ENCODE measurements at places on chromosomes 2 and 18.

DNA sequence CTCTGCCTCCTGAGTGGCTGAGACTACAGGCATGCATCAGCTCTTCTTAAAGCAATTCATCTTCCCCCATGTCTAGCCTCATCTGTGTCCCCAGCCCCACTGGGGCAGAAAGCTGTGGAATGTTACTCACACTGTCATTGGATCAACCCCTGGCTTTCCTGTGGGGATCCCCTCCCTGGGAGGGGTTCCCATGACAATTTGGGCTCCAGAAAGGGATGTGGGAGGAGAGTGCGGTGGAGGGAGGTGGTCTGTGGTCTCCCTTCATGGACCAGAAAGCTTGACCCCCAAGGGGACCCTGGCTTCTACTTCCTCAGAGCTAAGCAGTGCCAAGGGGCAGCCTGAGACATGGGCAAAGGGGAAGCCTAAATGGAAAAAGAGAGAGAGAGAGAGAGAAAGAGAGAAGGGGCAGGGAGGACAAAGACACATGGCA is 1.3 kb downstream of the NGEF start:
- DNase-seq = no peak

GRCh38 chr2:215320679-215321078 is 8.8 kb downstream of the ATIC start:
- DNase-seq = no peak

GRCh38 chr2:144452169-144452988 is 67.5 kb downstream of the ZEB2 start:
- no peak for DNase-seq

GRCh38 chr2:231038483-231039293 is 1.4 kb downstream of the C2orf72 start:
- no peak for DNase-seq

- no peak for DNase-seq
Measured at GRCh38 chr18:36460854-36461253, 163.3 kb downstream of the FHOD3 start.

GRCh38 chr2:74010087-74010541 is 25.4 kb downstream of the TET3 start:
- DNase-seq = no peak

Measured in SIG-M5 (cell line).